ENCODE measurements at places on chromosomes 16 and 17.

DNA sequence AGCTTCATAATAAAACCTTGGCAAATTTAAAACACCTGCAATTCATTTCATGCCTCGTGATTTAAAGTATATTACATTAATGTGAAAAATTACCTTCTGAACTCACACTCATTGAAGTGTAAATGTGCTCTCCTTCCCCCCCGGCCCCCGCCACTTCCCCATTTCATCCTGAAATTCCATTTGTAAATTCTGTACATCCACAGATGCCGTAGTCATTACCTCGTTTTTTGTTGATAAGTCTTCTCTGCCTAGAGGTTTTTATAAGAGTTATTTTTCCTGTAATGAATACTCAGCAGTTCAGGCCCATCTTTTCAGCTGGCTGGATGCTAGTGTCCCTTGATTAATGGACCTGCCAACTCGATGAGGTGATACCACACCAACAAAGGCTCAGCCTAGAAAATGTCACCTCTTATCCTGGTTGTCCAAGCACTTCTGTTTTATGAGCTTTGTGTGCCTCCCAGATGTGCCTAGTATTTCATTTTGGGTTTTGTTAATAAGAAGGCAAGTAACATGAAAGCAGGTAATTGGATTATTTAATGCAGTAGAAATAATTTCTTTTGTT, 64.8 kb upstream of the KIFC3 start:
- DNase-seq = peak; percentile 61

- no peak for DNase-seq
These were observed 99.0 kb downstream of the C16orf78 start for GRCh38 chr16:49472598-49472997.

DNA sequence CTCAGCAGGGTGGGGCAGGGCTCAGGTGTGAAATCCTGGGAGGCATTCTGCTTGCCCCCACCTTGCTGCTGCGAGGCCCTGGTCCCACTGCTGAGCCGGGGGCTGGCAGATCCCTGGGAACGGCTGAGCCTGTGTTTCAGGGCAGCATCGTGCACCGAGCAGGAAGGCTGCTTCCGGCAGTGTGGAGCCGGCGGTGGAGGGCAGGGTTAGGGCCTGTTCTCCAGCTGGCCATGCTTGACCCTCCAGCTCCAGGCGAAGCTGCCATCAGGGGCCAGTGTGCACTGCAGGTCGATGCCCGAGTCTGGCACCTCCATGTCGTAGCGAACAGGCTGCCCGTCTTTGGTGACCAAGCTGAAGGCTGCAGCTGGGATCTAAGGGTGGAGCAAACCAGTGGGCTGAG, 2.5 kb upstream of the SPATA32 start:
- no peak for DNase-seq

- DNase-seq = no peak
These were observed 16.6 kb downstream of the CD7 start for GRCh38 chr17:82300707-82301270.

- no peak for DNase-seq
These were observed 406.7 kb upstream of the MAF start for GRCh38 chr16:80007231-80007630.

DNA sequence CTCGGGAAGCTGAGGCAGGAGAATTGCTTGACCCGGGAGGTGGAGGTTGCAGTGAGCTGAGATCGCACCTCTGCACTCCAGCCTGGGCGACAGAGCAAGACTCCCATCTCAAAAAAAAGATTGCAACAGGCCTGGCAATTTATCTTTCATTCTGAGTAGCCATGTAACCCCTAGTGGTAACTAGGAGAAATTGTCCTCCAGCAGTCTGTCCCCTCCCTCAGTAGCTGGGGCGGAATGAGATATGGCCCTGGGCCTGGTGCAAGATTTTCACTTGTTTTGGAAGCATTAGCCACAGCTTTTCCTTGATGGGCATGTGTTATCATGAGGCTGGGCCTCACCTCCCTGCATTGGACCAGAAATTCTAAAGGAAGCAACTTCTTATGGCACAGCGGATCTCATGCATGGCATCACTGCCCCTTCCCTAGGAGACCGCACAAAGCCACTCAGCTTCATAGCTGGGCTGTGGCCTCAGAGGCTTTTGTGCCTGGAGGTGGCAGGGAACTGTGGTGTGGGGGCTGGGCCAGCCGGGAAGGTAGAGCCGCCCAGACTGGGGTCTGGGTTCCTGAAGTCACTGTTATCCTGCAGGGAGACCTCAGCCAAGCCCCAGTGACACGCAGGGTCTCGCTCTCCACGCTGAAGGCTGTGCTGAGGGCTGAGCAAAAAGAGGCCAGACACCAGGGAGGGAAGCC, 13.4 kb downstream of the NATD1 start:
- no peak for DNase-seq

GRCh38 chr17:57714665-57715180, 30.4 kb downstream of the CCDC182 start:
- peak; percentile 79 for DNase-seq

GRCh38 chr17:38636054-38636453, 30.3 kb upstream of the SRCIN1 start:
- DNase-seq = no peak

DNA sequence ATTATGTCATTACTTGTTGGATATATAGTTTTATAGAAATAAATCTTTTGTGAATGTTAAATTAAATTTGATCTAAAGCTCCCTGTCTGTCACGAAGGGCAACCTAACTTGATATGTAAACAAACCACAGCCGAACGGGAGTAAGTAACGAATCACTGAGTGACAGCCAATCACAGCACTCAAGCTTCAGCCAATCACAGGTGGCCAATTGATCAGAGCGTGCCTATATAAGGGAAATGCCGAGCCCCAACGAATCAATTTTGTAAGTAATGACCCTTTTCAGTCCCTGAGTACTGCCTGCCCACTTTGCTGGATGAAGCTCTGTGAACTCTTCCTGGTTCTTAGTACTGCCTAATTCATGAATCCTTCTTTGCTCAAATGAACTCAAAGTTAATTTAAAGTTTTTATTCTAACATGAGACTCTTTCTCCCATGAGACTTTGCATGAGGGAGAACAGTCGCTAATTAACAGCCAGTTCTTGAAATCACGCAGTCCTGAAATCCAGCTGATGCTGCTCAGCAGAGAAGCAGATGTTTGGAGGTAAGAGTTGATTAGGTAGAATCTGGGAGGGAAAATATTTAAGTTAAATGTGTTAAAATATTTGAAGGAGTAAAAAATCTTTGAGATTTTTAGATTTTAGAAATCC, 302.2 kb downstream of the CNTNAP4 start:
- no peak for DNase-seq
